HS-5 (cell line): ENCODE measurements at places on chromosomes 16 and 17.

DNA sequence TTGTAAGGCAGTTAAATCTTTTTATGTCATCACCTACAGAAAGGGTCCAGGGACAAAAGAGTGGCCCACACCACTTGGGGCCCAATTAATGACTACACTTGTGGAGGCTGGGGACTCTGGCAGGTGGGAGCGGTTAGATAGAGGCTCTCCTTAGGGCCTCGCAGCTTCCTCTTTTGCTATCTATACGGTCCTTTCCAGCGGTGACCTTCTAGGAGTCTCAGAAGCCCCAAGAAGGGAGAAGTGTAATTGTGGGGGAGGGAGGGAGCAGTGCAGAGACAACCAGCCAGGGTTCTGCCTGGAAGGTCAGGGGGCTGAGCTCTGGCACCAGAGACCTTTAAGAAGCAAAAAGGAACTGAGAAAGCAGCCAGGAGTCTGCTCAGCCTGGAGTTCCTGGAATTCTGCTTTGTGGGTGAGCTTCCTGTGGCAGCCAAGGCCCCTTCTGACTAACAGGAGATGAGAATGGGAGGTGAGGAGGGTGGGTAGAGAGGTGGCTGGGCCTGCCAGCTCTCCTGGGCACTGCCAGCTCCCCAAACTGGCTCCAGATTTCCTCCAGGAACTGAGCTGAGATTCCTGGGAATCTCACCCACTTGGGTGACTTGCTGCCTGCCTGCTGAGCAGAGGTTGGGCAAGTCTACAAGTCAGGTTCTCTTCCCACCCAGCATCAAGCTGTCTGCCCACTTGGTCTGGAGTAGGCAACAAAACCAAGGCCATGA lies 16.3 kb upstream of the MAP3K14 start:
- DNase-seq = no peak

- peak; percentile 54 for DNase-seq
Observed at GRCh38 chr17:48351911-48352332, 78.1 kb downstream of the SKAP1 start.

GRCh38 chr17:78997231-78997741 lies 12.3 kb downstream of the CANT1 start:
- no peak for DNase-seq

GRCh38 chr17:33049781-33050414 lies 58.3 kb downstream of the SPACA3 start:
- peak; percentile 13 for DNase-seq

DNA sequence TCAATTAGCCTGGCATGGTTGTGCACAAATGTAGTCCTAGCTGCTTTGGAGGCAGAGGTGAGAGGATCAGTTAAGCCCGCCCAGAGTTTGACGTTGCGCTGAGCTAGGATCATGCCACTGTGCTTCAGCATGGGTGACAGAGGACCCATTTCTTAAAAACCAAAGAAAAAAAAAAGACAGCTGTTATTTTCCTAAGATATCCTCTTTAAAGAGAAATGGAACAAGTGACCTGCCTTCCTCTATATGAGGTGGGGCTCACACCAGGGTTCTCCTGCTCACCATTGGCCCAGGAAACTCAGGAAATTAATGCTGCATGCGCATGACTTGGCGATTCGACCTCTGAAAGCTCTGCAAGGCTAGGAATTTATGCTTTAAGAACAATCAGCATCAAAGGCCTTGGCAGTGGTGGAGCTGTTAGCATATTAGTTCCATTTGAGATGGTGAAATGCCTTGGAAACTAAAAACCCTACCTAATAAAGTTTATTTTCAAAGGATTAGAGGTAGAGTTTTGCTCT lies 108.3 kb downstream of the RBFOX1 start:
- no peak for DNase-seq

GRCh38 chr17:75487351-75488070 lies 27.8 kb downstream of the CASKIN2 start:
- no peak for DNase-seq

DNA sequence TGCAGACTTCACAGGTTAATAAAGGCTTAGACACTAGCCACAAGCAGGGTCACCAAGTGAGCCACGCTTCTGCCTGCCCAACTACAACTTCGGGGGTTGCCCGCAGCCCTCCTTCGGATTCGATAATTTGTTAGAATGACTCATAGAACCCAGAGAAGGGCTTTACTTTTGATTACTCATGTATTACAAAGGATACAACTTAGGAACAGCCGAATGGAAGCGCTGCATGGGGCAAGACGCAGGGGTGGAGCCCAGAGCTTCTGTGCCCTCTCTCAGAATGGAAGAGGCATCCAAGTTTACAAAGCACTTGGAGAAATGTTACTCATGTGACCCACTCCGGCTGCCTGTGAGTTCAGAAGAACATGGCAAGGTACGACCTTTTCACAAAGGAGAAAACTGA lies 7.5 kb upstream of the CDH5 start:
- peak; percentile 30 for DNase-seq

GRCh38 chr16:57589374-57589773 lies 39.1 kb upstream of the ADGRG1 start:
- no peak for DNase-seq

DNA sequence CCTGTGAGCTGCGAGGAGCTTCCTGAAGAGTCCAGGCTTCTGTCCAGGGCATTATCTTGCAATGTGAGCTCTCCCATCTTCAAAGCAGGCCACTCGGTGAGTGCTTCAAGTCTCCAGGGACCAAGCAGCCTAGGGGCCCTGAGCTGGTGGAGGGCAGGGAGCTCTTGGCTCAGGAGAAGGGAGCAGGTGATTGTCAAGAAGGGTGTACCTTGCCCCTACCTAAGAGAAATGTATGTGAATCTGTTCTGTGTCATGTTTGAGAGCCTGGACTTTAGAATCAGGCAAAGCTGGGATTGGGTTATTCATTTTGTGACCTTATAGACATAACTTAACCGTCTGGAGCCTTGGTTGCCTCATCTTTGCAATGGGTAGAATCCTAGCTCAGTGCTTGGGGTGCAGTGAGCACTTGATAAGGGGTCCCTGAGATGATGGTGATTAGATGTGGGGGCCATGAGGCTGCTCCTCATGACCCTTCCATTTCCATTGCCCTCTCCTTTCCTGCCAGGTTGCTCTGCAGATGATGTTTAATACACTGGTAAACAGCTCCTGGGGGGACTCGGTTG lies 15.9 kb downstream of the ZNF768 start:
- no peak for DNase-seq

DNA sequence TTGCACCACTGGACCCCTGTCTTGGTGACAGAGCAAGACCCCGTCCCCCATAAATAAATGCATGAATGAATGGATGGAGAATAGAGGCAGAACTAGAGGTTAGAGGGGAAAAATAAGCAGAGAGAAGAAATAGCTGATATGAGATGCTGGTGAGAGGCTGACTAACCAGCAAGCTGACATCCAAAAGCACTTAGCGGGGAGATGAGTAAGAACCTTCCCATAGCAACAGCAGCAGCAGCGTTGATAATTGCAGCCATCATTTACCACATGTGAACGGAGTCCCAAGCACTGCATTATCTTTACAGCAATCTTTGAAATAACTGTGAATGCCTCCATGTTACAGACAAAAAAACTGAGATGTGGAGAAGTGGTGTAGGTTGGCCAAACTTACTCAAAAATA lies 777.3 kb upstream of the EEF2KMT start:
- no peak for DNase-seq

DNA sequence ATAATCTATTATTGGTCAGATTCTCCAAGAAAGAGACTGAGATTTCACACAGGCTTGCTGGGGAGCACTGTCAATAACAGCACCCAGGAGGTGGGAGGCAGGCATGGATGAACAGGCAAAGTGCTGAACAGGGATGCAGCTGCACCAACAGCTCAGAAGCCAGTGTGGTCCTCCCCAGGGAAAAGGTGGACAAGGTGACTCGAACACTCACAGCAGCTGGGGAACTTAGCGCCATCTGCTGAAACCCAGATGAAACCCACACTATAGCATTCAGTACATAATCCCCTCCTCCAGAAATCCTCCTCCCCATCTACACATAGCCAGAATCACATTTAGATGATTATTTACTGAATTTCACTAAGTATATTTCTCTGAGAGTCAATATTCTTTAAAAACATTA lies 255.2 kb upstream of the WSB1 start:
- no peak for DNase-seq

- DNase-seq = no peak
Observed at GRCh38 chr16:83404261-83404660, 403.5 kb upstream of the HSBP1 start.

DNA sequence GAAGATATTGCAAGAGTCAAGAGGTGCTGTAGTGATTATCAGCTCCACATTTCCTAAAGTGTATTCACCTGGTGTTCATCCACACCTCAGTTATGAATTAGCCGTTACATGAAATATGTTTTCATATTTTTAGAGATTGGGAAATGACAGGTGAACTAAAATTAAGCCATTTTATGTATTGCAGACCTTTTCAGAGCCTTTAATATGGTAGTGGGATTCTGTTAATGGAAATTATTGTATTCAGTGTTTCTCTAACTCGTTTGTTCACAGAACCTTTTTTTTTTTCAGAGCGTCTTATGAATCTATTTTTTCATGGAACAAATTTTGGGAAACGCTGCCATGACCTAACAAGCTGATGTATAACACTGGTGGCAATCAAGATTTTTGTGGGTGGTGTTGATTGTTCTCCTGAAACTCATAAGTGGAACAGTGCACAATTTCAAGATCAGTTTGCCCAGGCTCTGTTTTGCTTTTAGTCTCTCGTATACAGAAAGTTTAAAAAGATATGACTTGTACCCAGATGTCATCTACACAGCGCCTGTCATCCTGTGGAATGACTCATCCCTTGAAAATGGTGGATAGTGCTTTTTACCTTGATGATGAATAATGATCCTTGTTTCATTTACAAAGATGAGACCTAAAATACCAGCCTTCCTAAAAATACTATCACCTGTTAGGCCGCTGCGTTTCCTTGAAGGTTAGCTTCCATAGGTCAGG lies 88.8 kb downstream of the ARHGAP44 start:
- no peak for DNase-seq

DNA sequence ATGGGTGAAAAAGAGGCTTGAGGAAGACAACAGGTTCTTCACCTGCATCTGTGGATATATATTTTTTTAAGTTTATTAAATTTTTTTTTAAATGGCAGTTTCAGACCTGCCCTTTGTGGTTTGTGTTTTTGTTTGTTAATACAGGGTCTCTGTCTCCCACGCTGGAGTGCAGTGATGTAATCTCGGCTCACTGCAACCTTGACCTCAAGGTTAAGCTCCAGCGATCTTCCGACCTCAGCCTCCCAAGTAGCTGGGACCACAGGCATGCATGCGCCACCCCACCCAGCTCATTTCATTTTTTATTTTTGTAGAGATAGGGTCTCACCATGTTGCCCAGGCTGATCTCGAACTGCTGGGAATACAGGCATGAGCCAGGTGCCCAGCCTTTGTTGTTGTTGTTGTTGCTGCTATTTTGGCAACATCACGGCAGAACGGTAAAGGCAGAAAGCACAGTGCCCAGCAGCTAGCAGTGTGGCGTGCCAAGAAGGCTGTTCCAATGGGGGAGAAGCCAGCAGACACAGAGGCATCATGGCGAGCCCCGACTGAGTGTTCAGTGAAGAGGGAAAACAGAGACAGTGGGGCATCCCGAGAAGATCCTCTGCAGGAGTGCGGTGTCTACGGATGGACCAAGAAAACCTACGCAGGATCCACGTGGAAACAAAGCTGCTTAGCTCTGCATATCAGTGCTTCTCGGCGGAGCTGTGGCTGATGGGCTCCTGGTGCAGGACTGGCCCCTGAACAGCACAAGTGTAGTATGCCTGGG lies 19.6 kb downstream of the TMC6 start:
- DNase-seq = no peak

DNA sequence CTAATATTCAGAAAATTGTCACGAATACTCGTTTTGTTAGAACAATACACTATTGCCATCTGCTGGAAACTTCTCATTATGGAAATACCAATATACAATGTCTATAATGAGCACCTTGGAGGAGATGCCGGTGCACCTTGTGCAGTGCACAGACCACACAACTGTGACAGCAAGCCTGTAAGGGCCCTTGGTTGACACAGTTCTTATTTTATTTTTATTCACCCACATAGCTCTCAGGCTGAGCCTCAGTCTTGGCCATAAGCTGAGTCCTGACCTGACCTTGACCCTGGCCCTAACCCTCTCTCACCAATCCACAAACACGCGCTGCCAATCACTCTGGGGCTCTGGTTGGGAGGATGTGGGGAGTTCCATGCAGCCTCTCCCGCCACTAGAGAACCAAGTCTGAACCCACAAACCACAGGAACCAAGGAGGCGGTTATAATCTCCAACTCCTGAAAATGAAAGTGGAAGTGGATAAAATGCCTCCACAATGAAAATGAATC lies 7.6 kb downstream of the AIPL1 start:
- DNase-seq = no peak

DNA sequence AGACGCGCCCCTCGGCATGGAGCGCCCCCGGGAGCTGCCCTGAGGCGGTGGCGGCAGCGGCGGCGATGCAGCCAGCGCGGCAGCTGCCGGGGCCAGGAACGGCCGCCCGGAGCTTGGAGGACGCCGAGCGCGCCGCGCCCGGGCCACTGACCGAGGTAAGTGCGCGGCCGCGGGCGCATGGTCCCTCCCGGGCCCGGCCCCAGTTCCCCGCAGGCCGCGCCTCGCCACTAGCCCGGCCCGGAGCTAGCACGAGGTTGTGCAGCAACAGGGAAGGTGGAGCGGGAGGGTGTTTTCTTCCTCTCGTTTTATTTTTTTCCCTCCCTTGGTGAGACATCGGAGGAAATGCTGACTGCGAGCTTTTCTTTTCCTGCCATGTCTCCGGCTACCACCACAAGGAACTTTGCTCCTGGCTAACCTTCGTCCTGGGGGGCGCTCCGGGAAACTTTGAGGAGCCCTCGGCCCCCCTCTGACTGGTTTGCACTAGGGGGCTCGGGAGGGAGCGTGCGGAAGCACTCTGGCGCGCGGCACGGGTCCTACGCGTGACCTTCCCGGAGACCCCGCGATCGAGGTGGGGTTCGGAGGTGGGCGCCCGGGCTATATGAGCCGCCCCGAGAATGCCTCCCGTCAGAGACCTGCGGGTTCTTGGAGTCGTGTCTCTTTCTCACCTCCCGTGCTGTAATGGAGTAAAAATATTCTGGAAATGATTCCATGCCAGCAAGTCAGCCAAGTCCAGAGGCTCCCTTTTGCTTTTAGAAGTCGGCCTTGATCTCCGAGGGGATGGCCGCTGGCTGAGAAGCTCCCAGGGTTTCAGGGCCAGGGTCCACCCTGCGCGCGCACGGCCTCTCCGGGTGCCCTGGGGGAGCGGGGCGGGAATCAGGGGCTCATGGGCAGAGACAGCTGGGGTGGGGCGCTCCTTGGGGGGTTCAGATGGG lies 868 bp downstream of the KCNJ12 start:
- no peak for DNase-seq
